Thoracic aorta (tissue), 2 donors: ENCODE measurements at places on chromosomes 3 and 15. TPM values are rescaled to one million over a fixed set of nuclear protein-coding genes. Genes with fewer than 3 reads are reported as not detected.

DNA sequence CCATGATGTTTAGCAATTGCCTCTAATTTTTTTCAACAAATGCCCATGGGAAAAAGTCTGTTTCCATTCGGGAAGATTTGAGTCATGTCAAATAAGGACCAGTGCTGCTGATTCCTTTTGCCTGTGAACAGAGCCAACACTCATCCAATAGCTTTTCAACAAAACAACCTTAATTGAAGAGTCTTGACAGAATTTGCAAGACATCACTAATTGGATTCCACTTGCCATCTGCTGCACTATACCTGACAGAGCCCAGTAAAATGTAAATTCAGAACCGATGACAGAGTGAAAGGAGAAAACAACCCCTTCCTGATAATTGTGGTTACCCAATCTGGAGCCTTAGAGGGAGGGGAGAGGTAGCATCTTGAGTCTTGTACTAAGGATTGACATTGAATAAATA lies 426.7 kb downstream of the AGBL1 start:
- H3K27ac ChIP-seq, result no peak overlapping the region
- H3K4me3 ChIP-seq, result no peak overlapping the region
- H3K4me1 ChIP-seq, result no peaks in the 10 kb centered on the region
- no peaks in the 10 kb centered on the region for H3K36me3 ChIP-seq

DNA sequence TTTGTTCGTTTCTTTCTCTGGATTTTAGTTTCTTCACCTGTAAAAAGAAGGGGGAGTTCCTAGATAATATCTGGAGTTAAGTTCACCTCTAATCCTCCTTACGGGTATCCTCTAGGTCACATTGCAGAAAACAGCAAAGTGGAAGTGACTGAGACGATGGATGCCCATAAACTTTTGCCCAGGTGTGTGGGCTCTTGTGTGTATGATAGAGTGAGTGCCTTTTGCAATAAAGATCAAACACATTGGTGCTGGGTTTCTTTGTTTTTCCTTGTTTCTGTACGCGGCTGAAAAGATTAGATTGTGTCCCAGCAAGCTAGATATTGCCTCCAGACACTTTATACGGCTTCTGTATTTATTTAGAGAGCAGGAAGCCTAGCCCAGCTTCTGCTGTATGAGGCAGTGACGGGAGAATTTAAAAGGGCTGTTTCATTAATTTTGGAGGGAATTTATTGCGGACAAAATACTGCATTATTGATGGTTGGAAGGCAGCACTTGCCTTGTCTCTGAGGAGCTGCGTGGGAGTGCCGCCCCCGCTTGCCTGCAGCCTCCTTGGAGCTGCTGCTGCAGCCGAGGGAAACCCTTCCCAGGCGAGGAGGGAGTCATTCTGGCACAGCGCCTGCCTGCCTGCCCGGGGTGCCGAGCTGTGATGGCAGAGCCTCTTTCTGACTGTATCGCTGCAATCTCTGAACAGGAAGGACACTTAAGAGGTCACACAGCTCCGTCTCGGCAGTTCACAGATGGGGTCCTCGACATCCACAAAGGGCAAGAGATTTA lies 38.5 kb downstream of the PYDC2 start:
- no peaks in the 10 kb centered on the region for H3K36me3 ChIP-seq
- no peak overlapping the region for H3K27ac ChIP-seq
- no peak overlapping the region for H3K4me3 ChIP-seq
- DNase-seq, result no peak
- no peaks in the 10 kb centered on the region for H3K27me3 ChIP-seq

Gene RETNLB
- total RNA-seq, result not detected

Gene CCR3
- not detected for total RNA-seq

DNA sequence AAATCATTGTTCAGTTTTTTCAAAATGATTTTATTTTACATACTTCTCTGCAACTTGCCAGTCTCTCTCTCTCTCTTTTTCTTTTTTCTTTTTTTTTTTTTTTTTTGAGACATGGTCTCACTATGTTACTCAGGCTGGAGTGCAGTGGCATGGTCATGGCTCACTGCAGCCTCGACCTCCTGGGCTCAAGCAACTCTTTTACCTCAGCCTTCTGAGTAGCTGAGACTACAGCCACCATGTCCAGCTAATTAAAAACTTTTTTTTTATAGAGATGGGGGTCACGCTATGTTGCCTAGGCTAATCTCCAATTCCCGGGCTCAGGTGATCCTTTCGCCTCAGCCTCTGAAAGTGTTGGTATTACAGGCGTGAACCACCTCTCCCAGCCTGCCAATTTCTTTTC lies 12.1 kb upstream of the ARID3B start:
- no peak for DNase-seq
- no peaks in the 10 kb centered on the region for H3K27me3 ChIP-seq
- H3K4me3 ChIP-seq, result no peak overlapping the region
- no peak overlapping the region for H3K27ac ChIP-seq
- H3K4me1 ChIP-seq, result no peaks in the 10 kb centered on the region

Gene GOLGA8N
- 36.8 TPM for total RNA-seq

GRCh38 chr3:127483005-127483641 lies 107.4 kb downstream of the TPRA1 start:
- H3K4me1 ChIP-seq, result no peaks in the 10 kb centered on the region
- H3K36me3 ChIP-seq, result no peaks in the 10 kb centered on the region
- no peak overlapping the region for H3K4me3 ChIP-seq
- no peak overlapping the region for H3K27ac ChIP-seq

Gene SPRED1
- total RNA-seq, result 49.5 TPM

Gene SPINK8
- total RNA-seq, result not detected

DNA sequence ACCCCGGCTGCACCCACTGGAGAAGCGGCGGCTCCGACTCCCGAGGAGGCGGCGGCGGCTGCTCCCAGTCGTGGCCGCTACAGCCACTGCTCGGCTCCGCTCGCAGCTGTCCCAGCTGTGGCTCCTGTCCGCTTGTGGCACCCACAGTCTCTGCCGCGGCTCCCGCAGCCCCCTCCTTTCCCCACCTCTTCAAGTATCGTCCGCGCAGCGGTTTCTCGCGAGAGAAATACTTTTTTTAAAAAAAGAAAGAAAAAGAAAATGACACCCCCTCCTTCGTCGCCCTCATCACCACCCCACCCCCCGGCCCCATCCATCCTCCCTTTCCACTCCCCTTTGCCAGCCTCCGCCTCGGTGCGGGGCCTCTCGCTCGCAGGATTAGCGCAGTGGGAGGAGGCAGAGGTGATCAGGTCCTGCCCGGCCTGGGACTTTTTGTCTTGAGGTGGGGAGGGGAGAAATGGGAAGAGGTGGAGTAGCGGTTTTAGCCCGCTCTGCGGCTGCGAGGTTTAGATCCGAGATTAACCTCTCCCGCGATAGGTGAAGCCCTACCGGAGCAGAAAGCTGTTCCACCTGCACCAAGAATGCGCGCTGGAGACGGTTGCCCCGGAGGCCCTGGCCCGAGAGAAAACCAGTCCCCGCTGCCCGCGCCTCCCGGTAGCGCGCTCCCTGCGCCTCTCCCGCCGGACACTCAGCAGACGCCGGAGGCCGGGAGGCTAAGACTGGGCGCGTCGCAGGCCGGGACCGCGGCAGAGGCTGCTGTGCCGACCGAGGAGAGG lies at the start of gene FBN1:
FBN1 (minus strand) TSS at position 152 of the 773 bp plus-strand sequence. CDS start 940 bp downstream, outside the sequence.
- peak within 1 kb of the TSS; percentile 95 for H3K4me3 ChIP-seq
- H3K27ac ChIP-seq, result peak within 1 kb of the TSS; percentile 95
- peak; percentile 48 for DNase-seq
- H3K36me3 ChIP-seq, result no peaks in the 10 kb centered on the region

Gene KBTBD13
- 3.1 TPM for total RNA-seq

DNA sequence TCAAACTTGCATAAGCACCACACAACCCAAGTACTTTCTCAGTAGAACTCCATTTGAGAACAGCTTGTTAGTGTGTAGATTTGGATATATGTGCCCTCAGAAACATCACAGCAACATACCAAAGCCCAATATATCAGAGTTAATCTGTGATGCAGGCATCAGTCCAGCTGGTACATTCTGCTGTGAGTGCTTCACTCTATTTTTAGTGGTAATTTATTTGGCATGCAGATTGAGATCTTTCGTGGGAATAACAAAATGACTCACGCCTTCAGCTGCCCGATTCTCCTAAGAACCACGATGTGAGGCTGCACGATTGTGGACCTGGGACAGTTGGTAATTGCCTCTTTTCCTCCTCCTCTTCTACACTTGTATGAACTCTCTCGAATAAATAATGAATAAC lies 730.7 kb downstream of the SQOR start:
- H3K36me3 ChIP-seq, result no peaks in the 10 kb centered on the region
- peak; percentile 13 for DNase-seq
- no peaks in the 10 kb centered on the region for H3K27me3 ChIP-seq
- H3K27ac ChIP-seq, result peak overlapping the region; percentile 30

DNA sequence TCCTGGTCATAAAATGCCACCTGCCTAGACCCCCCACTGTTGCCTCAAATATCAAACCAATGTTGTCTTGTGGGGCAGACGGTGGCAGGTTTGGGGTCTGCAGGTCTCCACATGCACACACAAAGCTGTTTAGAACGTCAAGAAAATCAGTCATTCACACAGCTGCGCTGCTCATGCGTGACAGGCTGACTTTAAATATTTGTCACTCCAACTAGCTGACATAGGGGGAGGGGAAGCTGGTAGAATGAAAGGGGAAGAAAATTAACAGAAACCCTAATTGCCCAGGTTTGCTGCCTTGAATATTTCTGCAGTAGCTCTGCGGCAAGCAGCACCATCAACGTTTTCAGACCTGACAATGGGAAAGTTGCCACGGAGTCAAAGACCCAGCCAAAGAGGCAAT lies 201.8 kb downstream of the ABHD5 start:
- no peak overlapping the region for H3K4me3 ChIP-seq
- no peak overlapping the region for H3K27ac ChIP-seq
- H3K4me1 ChIP-seq, result peaks cover 2% of the 10 kb centered on the region
- no peak for DNase-seq

DNA sequence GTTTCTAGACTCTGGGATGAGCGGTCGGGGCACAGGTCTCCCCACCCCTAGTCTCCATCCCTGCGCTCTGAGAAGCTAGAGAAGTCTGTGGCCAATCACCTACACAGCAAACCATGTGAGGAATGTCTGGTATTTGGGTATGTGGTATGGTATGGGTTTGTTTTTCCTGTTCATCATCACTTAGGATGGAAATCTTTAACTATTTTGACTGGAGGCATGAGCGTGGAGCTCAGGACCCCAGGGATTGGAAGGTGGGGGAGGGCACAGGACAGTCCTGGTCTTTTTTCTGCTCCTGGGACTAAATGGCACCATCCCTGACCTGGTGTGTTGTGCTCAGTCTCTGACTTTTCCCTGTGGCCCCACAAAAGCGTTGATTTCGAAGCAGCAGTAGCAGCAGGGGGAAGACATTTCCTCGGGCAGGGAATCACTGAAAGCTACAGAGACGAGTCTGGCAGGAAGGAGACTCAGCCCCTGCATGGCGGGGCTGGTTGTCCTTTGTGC lies 191.7 kb upstream of the TPM1 start:
- H3K4me1 ChIP-seq, result peaks cover 8% of the 10 kb centered on the region
- H3K27ac ChIP-seq, result no peak overlapping the region
- no peaks in the 10 kb centered on the region for H3K36me3 ChIP-seq
- DNase-seq, result no peak
